ENCODE measurements at places on chromosomes 2 and 18.
A peak's percentile ranks its signal among the peaks of the same experiment; 100 is the strongest.

GRCh38 chr2:99297994-99298393, 3.0 kb downstream of the LYG1 start:
- no peak for DNase-seq

GRCh38 chr2:84851876-84852275, 29.0 kb downstream of the TRABD2A start:
- DNase-seq: peak; percentile 2

DNA sequence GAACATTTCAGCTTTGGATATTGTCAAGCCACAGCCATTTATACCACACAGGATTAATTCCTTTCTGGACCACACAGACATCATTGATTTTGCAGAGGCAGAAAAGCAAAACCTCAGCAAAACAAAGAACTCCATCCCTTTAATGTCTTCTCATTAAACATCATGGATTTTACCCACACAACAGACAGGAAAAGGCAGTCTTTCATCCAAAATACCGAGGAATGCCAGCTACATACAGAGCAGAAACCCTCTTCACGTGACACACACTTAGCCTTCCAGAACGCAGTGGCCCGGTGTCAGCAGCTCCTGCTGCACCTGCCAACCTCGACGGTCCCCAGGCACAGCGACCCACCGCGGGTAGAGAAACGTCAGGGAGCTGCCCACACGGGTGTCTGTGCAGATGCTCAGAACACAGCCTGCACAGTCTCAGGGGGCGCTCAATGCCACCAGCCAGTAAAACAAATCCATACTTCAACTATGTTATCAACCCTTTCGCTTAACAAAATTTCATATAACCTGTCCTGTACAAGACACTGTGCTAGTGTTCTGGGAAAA, 304.5 kb downstream of the EIPR1 start:
- DNase-seq: no peak

GRCh38 chr2:8482432-8482831, 199.4 kb upstream of the ID2 start:
- no peak for DNase-seq

- DNase-seq: no peak
These were observed 5.2 kb downstream of the CAPN10 start for GRCh38 chr2:240591784-240592183.

- DNase-seq: no peak
These were observed 51.8 kb downstream of the FSIP2 start for GRCh38 chr2:185790361-185790760.

- no peak for DNase-seq
These were observed 31.6 kb upstream of the WDR75 start for GRCh38 chr2:189409647-189410046.

- no peak for DNase-seq
These were observed 169.5 kb downstream of the SLC8A1 start for GRCh38 chr2:40282428-40282827.

GRCh38 chr2:127564429-127565260, 29.2 kb downstream of the MYO7B start:
- no peak for DNase-seq

DNA sequence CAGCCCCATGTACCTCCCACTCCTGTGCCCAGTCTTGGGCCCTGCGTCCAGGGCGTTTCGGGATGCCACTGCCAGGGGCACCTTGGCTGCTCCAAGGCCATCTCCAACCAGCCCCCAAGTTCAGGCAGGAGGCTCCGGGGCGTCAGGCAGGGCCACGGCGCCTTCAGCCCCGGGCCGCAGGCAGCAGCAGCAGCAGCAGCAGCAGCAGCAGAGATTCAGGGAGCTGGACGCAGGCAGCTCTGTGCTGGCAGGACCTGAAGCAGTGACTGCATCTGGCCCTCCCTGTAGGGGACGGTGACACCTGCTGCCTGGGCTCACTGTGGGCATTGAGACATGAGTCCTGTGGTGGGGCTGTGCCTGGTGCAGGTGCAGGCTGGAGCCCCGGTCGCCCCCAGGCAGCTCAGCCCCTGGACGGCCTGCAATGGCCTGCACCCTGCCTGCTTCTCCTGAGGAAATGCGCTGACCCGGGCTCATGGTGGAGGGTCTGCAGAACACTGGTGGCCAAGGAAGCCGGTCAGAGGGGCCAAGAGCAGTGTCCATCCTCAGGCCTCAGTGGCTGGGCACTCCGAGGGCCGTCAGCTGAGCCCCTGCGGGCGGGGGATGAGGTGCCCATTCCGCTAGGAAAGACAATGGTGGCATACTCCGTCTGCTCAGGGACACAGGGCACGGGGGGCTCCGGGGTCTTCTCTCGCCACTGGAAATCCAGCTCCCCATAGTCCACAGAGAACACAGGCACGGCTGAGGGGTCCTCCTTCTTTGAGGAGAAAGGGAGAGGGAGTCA, 8.0 kb downstream of the PDCD1 start:
- DNase-seq: peak; percentile 6

- DNase-seq: no peak
These were observed 47.5 kb downstream of the ZFP36L2 start for GRCh38 chr2:43178602-43179542.

DNA sequence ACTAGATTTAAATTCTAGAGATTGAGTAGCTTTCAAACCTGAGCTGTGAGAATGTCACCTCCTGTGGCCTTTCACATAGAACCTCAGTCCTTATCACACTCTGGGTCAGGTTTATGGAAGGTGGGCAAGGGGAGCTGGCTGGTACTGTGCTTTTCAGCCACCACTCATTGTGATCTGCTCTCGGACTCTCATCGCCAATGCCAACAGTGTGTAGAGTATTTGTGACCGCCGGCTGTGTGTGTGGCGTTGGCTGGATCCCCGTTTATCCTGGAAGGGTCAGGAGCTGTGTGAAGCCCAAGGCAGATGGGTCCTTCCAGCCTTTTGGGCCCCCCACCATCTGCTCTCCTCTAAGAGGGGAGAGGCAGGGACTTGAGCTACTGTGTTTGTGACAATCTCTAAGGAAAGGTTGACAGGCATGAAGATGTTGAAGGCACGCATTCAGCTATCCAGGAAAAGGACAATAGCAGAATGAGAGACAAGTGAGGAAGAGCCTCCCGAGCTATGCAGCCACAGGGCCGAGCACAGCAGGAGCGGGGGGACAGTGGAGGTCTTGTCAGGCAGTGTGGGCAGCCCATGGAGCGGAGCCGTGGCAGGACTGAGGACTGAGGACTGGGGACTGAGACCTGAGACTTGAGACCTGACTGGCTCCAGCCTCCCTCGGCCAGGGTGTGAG, 107.1 kb upstream of the TPO start:
- DNase-seq: no peak

DNA sequence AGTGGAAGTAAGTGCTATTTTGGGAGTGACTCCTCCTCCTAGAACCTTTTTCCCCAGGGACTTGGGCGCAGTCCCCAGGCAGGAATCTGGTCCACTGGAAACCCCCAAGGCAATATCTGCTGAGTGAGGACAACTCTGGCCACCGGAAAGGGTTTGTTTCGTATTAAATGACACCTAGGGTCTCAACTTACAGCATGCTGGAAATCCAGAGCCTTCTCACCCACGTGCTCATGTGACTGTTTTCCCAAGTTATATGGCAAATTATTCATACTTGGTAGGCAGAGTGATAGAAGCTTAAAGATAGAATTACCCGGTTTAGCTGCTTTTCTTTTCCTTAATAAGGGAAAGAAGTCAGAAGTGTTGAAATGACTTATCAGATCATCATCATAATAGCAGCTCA, 436.9 kb upstream of the SPRED2 start:
- no peak for DNase-seq

GRCh38 chr2:67725731-67726130, 328.6 kb downstream of the ETAA1 start:
- no peak for DNase-seq

DNA sequence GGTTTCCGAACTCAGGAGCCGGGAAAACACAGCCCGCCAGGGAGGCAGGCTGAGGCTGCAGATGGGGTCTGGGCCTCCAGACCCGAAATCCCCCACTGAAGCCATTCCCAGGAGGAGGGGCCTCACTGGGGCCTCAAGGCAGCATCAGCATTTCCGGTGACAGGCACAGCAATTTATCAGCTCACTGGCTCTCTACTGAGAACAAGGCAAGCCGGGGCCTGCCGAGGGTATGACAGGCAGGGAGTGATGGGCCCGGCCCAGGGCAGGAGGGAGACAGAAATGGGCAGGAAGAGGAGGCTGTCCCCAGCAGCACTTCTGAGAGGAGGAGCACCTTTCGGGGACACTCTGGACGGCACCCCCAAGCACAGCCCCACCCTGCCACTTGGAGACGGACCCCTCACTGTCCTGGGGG, 12.5 kb downstream of the SDC1 start:
- no peak for DNase-seq

GRCh38 chr18:25454730-25455129, 102.8 kb upstream of the ZNF521 start:
- no peak for DNase-seq

DNA sequence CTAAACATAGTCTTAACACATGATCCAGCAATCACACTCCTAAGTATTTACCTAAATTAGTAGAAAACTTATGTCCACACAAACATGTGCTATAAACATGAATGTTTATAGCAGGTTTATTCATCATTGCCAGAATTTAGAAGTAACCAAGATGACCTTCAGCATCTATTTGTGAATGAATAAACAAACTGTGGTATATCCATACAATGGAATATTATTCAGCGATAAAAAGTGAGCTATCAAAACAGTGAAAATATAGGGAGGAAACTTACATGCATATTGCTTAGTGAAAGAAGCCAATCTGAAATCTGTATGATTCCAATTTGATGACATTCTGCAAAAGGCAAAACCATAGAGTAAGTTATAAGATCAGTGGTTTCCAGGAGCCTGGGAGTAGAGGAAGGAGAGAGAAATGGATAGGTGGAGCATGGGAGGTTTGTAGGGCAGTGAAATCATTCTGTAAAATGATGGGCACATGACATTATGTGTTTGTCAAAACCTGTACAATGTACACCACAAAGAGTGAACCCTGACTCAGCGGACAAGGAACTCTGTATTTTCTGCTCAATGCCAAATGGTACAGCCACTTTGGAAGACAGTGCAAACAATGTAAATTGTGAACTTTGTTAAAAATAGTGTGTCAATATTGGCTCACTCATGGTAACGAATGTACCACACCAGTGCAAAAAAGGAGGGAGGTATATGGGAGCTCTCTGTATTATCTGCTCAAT, 61.9 kb upstream of the IGFBP2 start:
- no peak for DNase-seq

DNA sequence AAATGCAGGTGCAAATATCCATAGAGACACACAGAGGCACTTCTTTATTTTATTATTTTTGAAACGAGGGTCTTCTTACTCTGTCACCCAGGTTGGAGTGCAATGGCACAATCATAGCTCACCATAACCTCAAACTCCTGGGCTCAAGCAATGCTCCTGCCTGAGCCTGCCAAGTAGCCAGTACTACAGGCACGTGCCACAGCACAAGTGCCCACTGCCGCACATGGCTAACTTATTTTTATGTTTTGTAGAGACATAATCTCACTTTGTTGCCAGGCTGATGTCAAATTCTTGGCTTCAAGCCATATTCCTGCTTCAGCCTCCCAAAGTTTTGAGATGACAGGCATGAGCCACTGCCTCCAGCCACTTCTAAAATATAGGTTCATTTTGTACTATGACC, 537.6 kb downstream of the THSD7B start:
- no peak for DNase-seq

All from stimulated activated CD4-positive, alpha-beta T cell treated with anti-CD3 and anti-CD28 coated beads, Interleukin-15, amount 100 ng/mL, for 24 hours (primary cell).